ENCODE measurements at places on chromosomes 7 and 10.

DNA sequence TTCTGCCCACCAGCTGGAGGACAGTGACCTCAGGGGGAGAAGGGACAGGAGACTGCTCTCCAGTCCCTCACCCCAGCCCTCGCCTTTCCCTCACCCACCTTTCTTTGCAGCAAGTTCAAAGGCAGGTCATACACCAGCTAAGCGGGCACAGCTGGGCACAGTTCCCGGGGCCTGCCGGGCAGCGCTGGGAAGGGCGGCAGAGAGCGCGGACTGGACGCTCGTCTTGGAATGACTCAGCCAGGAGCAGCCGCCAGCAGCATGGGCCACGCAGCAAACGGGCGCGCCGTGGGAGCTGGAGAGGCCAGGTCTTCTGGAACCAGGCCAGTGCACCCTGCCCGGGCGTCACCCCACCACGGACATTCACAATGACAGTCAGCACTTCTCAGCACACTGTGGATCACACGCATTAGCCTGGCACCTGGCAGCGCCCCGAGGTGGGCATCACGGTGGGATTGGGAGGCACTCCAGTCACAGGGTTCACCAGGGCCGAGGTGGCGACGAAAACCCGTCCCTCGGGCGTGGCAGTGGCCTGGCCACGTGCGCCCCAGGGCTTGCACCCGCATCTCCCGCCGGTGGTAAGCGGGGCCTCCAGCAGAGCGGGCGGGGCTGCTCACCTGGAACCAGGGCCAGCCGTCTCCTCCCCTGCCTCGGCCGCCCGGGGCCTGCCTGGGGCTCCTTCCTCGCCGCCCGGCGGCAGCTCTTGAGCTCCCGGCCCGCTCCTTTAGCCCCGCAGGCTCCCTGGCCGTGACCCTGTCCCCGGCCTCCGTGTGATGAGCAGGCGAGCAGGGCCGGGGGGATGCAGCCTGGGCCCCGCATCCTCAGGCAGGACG, 29.0 kb upstream of the WDFY4 start:
- DNase-seq = no peak

- DNase-seq = no peak
Observed at GRCh38 chr10:132536241-132536876, 1.2 kb upstream of the INPP5A start.

DNA sequence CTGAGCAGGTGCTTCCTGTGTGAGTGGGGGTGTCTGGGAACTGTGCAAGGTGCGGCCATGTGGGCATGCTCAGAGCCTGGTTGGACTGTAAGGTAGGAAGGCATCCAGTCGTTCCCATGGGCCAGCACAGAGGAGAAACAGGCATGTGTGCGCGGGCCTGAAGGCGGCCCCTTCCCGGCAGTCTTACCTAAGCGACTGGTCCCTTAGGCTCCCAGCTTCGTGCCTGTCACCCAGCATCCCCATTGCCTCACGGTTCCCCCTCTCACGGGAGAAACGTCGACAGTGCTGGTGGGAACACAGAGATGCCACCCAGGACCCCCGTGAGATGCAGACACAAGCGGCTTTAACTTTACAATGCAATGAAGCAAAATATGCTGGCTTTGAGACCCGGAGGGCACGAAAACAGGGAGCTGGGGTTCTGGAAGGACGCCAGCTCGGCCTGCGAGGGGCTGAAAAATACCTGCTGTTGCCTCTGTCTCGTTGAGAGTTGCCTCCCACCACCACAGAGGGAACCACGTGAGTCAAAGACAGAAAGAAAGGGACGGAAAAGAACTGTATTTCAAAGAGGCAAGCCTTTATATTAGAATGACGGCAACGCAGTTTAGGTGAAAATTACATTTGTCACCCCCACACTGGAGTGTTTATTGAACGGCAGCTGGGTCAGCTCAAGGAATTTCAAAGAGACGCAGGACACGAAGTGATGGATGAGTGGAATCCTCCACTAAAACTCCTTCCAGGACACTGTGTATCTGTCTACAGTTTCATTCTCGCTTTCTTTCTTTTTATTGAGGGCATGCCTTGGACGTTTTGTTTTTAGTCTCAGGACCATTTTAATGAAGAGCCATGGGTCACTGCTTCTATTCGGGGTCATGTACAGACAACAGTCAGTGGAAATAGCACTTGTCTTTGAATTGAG, 128.4 kb downstream of the DNAJB6 start:
- DNase-seq = no peak

- DNase-seq = no peak
Observed at GRCh38 chr7:30201161-30201666, 66.4 kb downstream of the MTURN start.

- DNase-seq = no peak
Observed at GRCh38 chr7:41999736-42000283, 237.2 kb downstream of the GLI3 start.

DNA sequence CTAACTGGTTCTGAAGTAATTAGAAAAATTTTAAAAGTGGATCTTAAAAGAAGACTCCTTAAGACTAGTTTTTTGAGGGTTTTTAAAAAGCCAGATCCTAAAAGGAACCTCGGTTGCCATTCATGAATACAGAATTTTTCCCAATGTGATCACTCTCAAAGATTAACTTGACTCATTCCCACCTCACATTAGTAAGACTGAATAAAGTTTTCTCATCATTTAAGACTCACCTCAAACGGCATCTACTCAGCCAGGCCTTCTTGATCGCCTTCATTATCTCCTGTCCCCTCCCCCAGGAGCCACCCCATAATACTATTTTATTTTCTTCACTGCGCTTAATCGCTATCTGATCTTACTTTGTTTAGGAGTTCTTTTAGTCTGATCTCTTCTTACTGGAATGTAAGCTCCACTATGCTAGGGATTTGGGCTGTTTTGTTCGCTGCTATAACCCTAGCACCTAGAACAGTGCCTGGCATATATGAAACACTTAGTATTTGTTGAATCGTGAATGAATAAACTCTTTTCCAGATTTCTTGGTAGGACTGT, 55.9 kb upstream of the PCGF5 start:
- no peak for DNase-seq

Measured in CD4-positive, alpha-beta T cell treated with Interleukin-21 for 1 hour (primary cell).